Renal cortex interstitium (tissue), 15 donors: ENCODE measurements at places on chromosomes 7 and 10.

- no peak for DNase-seq
These were observed 9.1 kb downstream of the SDHAF3 start for GRCh38 chr7:97126483-97127171.

DNA sequence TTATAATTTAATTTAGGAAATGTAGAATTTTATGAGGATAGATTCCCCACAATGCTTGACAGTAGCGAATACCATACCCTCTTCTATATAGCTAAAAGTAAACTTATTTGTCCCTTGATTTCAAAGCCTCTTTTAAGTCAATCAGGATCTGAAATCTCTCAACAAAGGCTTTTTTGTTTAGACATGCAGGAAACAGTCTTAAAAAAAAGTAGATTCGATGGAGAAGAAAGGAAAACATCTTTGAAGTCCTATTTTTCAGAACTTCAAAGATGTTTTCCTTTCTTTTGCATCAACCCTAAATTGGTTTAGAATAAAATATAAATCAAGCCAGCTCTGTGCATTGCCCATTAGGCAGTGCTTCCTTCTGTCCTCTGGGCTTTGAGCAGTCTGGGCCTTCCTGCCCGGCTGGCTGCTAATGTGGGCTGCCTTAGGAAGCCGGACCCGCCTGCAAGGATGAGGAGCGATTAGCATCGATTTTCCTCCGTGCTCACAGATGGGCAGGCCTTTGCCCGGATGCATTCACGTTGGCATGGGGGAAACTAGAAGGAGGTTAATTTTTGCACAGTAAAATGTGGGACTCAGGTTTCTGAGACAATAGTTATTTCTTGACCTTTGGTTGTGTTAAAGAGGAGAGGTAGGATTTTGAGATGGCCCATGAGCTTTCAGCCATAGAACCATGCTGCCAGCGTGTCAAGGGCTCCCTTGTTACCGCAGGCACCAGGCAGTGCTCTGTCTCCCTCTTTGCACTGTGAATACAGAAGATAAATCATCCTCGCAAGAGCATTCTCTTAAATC, 15.5 kb downstream of the MSRB2 start:
- no peak for DNase-seq

DNA sequence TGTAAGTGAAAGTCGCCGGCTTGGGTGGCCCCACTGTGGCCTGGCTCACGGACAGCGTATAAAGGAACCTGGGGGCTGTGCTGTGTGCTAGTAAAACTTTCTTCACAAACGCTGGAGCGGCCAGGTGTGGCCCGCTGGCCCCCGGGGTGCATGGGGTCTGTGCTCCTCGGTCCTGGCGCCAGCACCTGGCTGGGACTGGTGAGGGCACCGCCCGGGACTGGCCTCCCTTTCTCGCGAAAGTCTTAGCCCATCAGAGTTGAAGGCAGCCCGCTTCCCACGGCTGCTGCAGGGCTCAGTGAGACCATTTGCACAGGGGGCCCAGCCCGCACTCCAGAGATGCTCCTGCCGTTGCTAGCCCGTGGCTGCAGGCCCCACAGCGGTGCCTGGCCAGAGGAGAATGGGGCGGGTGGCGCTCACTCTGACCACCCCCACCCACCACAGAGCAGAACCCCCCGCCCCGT, 5.8 kb downstream of the PWWP2B start:
- no peak for DNase-seq

GRCh38 chr7:46424934-46425333, 503.9 kb upstream of the IGFBP3 start:
- no peak for DNase-seq

GRCh38 chr7:81236560-81236959, 317.7 kb upstream of the SEMA3C start:
- no peak for DNase-seq

- DNase-seq, result no peak
These were observed 212.1 kb downstream of the DGKB start for GRCh38 chr7:14690486-14690885.

GRCh38 chr10:23342213-23342884, 2.2 kb downstream of the C10orf67 start:
- DNase-seq, result no peak

- DNase-seq, result no peak
These were observed 51.9 kb downstream of the THSD7A start for GRCh38 chr7:11779864-11780674.

DNA sequence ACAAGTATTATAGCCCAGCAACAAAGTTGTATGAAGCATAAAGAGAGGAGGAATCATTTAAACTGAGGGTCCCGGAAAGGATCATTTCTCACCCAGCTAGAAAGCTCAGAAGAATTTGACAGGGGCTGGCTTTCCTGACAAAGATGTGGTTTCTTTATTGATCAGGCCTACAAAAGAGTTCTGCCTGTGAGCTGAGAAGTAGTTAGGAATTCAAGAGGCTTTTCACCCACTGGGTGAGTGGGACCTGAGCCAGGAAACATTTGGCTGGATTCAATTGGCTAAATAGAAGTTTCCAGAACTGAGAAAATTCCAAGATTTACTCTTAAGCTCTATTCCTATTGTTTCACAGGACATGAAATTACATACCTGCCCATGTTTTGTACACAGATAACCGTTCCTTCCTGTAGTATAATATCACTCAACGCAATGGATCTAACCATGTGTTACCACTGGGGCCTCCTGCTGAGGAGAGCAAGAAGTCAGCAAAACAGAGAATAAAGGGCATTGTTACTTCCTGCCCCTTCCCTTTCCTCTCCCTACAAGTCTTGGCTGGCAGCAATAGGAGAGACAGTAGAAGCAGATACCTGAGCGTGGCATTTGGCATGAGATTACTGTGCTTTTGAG, 53.9 kb upstream of the PAPSS2 start:
- DNase-seq, result no peak

- no peak for DNase-seq
These were observed at the start of gene CCL26 for GRCh38 chr7:75772081-75773077. Gene CCL26 (minus strand): TSS chr7:75772211. CDS start chr7:75772176, 35 bp downstream.

DNA sequence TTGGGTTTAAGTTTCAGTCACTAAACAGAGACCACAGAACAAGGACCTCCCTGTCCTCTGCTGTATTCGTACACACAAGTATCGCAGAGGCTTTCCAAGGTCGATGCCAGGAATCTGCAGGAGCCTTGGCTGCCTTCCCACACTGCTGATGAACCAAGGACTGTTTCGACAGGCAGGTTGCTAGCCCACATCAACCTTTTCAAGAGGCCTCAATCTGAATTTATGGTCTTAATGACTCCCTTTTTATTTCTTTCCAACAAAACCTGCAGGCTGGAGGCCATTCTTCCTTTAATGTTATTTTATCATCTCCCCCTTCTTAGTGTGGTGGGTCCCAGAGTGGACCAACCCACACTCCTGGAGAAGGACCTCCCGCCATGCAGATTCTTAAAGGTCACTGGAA, 45.6 kb downstream of the JCAD start:
- no peak for DNase-seq

DNA sequence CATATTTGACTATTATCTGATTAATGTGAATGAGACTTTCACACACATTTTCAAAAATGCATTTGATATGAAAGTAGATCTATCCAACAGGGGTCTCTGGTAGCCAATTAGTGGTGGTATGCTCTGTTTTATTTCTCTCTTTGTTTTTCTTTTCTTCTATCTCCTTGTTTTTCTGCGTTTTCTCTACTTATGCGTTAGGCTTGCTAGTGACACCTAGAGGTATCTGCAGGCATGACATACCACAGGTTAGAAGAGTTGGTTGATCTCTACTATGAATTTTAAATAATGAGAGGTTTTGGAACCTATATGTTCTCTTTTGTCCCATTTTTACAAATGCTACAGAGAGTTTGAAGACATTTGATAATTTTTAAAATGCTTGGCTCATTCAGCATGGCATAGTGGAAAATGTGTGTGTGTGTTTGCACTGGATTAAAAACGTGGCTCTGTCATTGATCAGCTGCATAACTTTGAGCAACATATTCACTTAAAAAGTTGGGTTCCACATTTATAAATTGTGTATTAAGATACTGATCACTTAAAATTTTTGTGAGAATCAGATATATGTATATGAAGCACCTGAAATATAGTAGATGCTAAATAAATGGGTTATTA, 28.1 kb upstream of the PLXDC2 start:
- peak; percentile 22 for DNase-seq

GRCh38 chr7:39620486-39620885, 2.9 kb upstream of the RALA start:
- DNase-seq, result no peak

GRCh38 chr7:82098414-82098813, 328.6 kb upstream of the HGF start:
- no peak for DNase-seq

DNA sequence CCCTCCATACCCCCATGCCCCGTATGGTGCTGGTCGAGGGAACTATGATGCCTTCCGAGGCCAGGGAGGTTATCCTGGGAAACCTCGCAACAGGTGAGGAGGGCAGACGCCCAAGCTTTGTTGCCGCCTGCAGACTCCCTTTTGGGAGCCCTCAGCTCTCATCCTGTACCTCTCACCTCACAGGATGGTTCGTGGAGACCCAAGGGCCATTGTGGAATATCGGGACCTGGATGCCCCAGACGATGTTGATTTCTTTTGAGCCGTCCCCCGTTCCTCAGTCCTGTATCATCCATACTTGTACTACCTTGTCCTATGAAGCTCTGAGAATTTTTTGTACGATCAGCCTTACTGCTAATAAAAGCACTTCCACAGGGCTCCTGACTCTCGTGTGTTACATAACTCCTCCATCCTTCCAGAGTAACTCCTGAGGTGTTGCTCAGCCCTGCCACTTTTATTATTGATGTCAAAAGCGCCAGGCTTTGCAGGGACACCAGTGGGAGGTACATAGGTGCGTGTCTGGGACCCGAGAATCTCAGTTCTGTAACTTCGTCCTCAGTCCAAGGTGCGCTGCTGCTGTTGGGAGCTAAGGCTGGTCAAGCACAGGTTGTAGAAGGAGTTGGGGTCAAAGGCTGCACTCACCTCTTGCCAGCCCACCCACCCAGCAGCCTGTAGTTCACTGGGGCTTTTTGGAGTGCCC, 1.1 kb downstream of the UFSP1 start:
- no peak for DNase-seq

- DNase-seq, result no peak
These were observed 434.1 kb downstream of the GRM8 start for GRCh38 chr7:126818393-126819196.

- DNase-seq, result no peak
These were observed 64.9 kb downstream of the PLPP4 start for GRCh38 chr10:120521880-120522279.

DNA sequence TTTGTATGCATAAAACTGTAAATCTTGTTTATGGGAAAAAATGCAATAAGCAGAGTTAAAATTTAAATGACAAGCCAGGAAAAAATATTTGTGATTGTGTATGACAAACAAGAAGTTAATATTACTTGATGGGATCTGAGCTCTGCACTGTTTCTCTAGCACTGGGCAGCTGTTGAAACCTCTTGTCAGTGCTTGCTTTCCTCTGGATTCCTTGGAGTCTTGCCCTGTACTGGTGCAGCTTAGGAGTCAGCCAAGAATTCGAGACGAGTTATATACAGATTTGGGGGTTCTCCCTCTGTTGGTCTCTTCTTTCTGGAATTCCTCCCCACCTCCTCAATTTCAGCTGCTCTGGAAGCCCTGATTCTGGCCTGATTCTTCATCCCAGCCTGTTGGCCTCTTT, 24.3 kb upstream of the OPN4 start:
- DNase-seq, result no peak

DNA sequence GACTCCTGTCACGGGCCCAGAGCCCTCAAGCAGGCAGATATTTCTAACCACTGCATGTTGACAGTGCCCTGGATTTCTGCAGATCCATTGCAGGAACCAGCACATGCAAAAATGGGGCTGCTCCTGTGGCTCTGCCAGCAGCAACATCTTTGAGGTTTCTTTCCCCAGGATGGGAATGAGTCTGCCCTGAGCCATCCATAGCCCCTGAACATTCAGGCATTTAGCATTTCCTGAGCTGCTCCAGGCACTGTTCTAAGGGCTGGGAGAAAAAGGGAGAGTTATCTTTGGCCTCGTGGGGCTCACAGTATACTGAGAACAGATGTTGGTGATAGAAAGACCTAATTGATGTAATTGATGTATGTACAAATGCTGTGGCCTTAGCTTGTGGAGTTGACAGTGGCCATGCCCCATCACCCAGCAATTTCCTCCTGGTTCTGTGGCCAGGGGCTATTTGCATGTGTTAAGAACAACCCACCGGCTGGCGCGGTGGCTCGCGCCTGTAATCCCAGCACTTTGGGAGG, 66.0 kb upstream of the LRRC4 start:
- DNase-seq, result no peak

DNA sequence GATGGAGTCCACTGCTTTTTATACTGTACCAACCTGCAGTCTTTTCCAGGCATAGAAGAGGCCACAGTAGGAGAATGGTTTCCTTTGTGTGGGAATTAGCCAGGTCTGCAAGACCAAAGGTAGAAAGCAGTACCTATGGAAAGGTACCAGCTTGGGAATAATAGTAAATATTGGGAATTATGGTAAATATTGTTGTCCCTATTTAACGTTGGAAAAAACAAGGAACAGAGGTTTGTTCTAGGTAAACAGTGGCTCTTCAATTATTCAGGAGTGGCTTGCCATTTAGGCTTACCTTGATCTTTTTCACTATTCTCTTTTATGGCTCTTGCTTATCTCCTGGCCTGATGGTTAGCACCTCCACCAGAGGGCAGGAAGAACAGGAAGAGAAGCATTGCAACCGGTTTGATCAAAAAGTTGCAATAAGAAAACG, 43.9 kb upstream of the GSAP start:
- DNase-seq, result no peak

DNA sequence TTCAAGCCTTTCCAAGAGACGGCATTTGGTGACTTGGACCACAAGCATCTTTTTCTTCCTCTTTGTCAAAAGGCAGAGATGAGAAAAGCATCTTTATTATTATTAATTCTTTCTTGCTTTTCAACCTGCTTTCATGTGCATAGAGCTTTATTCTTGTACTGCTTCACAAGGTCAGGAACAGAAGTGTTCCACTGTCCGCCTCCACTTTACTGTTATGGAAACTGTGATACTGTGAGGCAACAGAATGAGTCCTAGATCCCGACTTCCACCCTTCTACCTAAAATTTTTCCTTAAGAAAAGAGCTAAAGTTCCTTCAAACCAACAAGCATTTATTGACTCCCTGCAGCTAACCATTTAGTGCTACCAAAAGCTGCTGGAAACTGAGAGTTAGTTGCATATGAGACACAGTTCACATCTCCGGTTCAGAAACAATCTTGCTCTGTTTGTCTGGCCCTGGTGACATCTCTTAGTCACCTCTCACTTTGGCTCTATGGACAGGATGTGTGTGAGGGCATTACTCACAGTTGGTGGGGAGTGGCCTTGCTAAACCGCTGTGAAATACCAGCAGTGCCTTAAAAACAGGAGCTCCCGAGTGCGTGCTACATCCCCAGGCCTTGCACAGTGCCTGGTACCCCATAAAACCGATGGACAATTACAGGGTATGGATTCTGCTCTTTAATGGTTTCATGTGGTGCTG, 77.1 kb upstream of the TRIL start:
- no peak for DNase-seq

GRCh38 chr7:157805713-157806112, 468.9 kb downstream of the DNAJB6 start:
- DNase-seq, result no peak

DNA sequence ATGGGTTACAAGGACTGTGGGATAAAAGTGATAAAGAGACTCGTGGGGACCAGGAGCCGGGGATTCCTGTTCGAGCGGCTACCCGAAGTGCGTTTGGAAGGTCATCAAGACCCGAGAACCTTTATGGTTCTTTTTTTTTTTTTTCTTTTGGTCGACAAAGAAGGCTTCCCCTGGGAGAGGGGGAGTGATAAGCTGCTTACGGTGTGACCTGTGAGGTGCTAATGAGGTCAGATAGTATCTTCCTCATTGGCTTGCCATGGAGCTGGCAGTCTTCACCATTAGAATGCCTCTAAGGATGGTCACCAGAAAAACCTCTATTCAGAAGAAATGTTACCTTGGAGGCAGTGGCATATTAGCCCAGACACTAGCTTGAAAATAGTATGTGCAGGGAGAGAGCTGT, 92.3 kb upstream of the STEAP4 start:
- DNase-seq, result no peak
